ENCODE measurements at places on chromosomes 3 and 15. TPM values are rescaled to one million over a fixed set of nuclear protein-coding genes. Genes with fewer than 3 reads are reported as not detected.

LTK gene
- not detected for total RNA-seq

PLXND1 gene
- 5.1 TPM for total RNA-seq

CSK gene
- 272 TPM for total RNA-seq

GDPGP1 gene
- 3.6 TPM for total RNA-seq

NR2E3 gene
- total RNA-seq, result not detected

MYO1E gene
- 2.9 TPM for total RNA-seq

ARIH2 gene
- total RNA-seq, result 99.1 TPM

RBMS3 gene
- total RNA-seq, result 0.84 TPM

C3orf22 gene
- total RNA-seq, result not detected

IL5RA gene
- total RNA-seq, result not detected

CNTN6 gene
- not detected for total RNA-seq

CCRL2 gene
- total RNA-seq, result 0.81 TPM

DNA sequence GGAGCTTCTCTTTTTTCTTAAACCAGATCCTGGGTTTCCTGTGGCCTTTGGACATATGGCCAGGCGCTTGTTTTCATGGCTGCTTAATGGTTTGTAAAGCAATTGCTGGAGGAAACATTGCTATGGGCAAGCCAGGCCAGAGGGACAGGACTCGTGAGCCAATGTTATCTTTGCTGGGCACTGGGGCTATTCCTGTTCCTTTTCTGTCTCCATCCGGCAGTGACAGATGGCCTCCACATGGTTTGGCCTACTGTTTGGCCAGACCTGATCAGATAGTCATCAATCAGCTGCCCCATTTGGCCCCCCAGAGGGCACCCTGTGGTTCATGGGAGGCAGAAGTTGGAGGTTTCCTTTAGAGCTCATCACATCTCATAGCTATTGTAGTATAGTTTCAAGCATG lies 326.1 kb upstream of the ROPN1 start:
- no peak for DNase-seq

- no peak for DNase-seq
Observed at GRCh38 chr3:36943601-36944000, 1.3 kb downstream of the TRANK1 start.

DNA sequence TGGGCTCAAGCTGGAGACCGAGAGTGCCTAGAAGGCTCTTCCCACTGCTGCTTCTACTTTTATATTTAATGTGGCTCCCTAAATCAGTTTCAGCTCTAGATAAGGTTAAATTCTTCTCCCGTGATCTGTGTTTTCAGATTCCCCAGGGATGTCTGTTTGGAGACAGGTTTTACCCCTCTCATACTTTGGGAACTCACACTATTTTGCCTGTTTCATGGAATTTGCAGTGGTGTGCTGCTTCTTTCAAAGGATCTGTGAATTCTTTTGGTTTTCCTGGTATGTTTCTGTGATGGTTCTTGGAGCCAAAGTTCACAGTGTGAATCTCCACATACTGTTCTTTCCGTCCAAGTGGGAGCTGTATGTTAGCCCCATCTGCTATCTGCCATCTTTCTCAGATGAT lies 238.3 kb upstream of the SLITRK3 start:
- no peak for DNase-seq

DNA sequence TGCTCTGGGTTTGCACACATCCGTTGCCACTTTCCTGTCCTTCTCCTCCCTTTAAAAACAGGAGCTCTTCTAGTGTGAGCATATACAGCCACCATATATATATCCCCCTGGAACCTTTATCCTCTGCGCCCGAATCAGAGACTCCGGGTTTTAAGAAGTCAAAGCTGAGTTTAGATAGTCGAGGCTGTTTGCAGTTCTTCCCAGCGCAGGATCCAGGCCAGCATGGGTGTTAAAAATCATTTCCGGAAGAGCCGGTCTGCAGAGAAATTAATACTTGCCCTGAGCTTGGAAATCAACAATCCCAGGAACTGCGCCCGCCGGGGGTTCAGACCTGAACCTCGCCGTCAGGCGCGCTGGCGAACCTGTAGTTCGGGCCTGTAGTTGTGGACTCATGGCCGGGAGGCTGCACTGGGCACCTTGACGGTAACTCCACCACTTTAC lies 2.3 kb downstream of the SHOX2 start:
- DNase-seq, result no peak

DNA sequence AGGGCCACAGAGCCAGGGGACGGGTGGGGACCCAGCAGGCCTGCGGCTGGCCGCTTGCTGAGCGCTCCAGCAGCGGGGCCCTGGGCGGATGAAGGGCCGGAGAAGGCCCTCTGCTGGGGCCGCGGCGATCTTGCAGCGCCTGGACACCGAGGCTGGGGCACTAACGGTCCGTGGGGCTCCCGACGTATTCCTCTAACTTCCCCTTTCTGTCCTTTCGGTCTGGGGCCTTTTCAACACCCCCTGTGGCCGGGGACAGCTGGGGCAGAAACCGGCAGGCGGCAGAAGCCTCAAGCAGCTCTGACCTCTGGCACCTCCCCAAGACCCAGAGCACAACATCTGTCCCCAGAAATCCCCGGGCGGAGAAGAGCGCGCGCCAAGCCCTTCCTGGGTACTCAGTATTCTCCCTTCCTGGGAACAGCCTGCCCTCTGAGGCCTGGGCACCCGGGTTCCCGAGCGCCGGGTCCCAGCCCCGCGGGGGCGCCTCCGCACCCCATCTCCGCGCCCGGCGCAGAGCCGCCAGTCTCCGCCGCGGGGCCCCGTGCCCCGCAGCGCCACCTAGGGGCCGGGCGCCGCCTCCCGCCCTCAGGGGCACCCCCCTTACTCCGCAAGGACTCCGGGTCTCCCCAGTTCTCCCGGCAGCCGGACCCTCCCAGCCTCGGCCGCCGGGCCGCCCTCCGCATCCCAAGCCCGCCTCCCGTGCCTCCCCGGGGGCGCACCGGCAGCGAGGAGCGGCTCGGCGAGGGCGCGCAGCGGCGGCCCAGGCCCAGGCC lies 582 bp upstream of the SLCO3A1 start:
- peak; percentile 68 for DNase-seq

DNA sequence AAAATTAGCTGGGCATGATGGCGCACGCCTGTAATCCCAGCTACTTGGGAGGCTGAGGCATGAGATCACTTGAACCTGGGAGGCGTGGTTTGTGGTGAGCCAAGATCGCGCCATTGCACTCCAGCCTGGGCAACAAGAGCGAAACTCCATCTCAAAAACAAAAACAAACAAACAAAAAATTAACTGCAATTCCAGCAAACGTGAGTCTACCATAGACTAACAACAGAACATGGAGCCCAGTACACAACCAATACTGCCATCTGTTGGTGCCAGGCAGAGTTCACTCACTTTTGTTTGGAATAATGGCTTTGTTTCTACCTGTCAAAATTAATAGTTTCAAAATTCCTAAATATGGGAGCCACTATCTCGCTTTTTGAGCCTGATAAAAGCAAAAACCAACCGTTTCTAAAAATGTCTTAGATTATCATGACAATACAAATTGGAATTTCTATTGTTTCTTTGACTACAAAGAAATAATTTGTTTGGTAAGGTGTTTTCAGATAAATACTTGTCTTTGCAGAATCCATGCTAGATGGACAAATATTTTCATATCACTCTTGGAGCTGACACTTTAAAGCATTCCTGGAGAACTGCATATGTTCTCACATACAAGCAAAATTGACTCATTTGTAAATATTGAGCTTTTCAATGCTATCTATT lies 45.0 kb downstream of the GPR176 start:
- peak; percentile 54 for DNase-seq

- DNase-seq, result no peak
Observed at GRCh38 chr3:17581421-17582080, 160.9 kb downstream of the TBC1D5 start.

DNA sequence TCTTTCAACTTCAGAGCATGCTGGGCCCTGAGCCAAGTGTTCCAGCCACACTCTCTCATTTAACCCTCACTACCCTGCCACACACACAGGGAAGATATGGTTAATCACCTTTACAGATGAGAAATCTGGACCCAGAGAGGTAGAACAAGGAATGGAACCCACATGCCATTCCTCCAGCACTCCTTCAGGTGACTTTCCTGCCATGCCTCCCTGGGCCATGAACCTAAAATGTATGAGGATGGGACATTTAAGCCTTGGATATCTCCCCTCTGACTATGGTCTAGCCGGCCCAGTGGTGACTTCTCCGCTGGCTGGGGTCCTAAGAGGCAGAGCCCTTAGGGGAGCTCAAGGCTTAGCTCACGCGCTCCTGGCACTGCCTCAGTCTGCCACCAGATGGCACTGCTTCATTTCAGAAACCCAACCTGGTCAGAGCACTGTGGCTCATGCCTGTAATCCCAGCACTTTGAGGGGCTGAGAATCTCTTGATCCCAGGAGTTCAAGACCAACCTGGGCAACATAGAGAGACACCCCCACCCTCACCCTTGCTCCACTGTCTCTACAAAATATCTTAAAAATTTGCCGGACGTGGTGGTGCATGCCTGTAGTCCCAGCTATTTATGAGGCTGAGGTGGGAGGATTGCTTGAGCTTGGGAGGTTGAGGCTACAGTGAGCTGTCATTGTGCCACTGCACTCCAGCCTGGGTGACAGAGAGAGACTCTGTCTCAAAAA lies 2.2 kb upstream of the DCAF1 start:
- peak; percentile 91 for DNase-seq

GRCh38 chr15:95887666-95888390 lies 442.7 kb upstream of the NR2F2 start:
- no peak for DNase-seq

- DNase-seq, result no peak
Observed at GRCh38 chr15:77632534-77633133, at the start of gene LINGO1. Gene LINGO1, minus strand, starts transcription at chr15:77632912. Its CDS starts 597 bp downstream, at chr15:77632315.

GRCh38 chr15:33438396-33438795 lies 127.6 kb downstream of the RYR3 start:
- DNase-seq, result no peak

GRCh38 chr3:52186729-52187128 lies 11.2 kb upstream of the ALAS1 start:
- no peak for DNase-seq

DNA sequence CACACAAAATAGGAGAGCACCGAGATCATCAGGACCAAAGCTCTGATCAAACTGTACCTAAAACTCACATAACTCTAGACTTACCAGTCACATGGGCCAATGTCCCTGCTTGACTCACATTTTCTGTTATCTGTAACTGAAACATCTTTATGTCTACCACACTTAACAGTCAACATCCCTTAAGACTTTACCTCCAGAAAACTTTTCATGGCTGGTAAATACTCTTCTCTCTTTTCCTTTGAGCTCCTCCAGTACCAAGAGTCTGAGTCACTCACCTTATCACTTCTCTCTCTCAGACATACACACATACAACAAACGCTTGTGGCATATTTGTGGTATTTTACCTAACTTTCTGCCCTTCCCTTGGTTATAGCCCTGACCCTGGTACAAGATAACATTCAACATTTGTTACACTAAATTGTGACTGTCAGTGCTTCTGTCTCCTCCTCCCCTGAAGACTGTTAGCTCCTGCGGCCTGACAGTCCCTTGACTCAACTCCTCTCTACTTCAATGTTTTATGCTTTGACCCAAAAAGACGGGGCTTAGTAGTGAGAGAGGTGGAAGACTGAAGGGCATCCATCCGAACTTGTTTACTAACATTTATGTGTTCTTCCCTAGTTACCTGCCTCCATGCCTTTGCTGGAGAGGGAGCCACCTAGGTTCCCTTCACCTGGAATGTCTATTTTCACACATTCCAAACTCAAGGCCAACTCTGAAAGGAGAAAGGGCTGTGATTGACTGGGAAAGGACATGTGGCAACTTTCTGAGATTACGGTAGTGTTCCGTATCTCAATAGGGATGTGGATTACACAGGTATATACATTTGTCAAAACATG lies 3.7 kb upstream of the EFHB start:
- DNase-seq, result peak; percentile 31

- DNase-seq, result no peak
Observed at GRCh38 chr15:84099181-84099580, 136.4 kb upstream of the GOLGA6L4 start.

GRCh38 chr15:42133886-42134502 lies 22.4 kb downstream of the PLA2G4F start:
- peak; percentile 83 for DNase-seq

GRCh38 chr15:31346367-31347066 lies 19.9 kb downstream of the KLF13 start:
- peak; percentile 67 for DNase-seq

- DNase-seq, result no peak
Observed at GRCh38 chr3:64998317-64998716, 310.5 kb upstream of the ADAMTS9 start.

DNA sequence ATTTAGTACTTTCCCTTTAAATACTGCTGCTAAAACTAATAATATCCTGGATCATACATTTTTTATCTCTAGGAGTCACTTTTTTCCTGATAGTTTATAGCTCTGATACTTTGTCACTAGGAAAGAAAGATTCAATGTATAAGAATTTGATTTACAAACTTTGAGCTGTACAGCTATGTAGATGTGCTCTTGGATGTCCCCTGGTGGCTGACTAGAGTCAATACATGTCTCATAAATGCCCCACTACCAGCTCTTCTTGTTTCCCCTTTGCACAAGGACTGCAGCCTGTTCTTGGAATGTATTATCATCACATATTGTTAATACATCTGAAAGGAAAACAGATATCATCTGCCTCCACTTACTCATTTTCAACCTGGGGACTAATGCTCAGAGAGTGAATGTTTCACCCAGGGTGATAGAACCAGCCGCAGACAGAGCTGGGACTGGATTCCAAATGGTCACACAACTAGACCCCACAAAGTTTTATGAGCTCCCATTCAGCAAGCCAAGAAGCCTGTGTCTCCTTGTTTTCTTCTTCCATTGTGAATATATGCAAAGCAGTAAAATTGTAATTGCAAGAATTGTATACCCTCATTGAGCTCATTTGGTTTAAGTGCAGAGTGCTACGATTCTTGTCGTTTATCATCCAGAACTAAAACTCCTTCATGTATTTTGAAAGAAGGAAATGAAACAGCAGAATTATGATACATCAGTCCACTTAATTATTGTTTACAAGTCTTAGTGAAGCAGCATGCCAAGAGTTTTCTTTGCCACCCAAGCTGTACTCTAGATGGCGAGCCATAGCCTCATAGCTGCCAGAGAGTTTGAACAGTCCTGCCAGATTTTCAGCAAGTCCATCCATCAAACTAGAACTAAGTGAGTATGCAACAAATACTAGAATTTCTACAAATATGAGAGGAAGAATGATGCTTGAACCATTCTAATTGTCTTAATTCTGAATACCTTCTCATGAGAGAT lies 261.6 kb upstream of the LMCD1 start:
- peak; percentile 41 for DNase-seq
